ENCODE measurements at places on chromosomes 5 and 9.

- no peak for DNase-seq
These were observed 78.3 kb upstream of the NIPAL4 start for GRCh38 chr5:157381746-157382145.

DNA sequence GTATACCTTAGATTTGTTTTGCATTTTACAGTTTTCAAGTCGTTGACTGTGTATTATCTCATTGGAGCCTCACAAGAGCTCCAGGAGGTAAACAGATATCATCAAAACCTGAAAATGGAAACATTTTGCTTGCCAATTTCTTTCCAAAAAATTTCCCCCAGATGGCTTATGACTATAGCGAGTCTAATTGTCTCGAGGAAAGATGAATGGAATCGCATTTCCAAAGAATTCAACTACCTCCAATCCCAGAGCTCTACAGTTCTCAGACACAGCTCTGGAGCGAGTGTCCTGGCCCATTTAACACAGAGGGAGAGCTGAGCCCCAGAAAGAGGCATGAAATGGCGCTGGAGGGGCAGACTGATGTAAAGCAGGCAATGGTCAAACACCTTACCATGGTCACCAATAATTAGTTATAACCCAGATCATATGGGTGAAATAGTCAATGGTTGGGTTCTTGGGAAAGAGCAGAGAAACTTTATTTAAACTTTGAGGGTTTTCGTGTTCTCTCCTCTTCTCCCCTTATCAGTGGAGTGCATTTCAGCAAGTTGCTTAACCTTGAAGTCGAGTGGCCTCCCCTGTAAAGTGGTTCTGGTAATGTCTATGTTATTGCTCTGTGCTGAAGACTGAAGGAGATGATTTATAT lies 168.2 kb downstream of the ZDHHC21 start:
- DNase-seq = no peak

- DNase-seq = peak; percentile 82
These were observed 307.7 kb upstream of the TLE4 start for GRCh38 chr9:79264041-79264440.

DNA sequence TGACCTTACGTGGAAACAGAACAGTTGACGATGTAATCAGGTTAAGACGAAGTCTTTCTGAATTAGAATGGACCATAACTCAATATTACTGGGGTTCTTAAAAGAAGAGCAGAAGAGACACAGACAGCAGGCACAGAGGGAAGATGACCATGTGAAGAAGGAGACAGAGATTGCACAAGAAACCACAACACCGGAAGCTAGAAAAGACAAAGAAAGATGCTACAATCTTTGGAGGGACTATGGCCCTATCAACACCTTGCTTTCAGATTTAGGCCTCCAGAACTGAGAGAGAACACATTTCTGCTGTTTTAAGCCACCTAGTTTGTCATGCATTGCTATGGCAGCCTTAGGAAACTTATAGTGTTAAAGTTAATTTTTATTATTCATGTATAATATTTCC lies 27.1 kb downstream of the CDH9 start:
- DNase-seq = no peak

DNA sequence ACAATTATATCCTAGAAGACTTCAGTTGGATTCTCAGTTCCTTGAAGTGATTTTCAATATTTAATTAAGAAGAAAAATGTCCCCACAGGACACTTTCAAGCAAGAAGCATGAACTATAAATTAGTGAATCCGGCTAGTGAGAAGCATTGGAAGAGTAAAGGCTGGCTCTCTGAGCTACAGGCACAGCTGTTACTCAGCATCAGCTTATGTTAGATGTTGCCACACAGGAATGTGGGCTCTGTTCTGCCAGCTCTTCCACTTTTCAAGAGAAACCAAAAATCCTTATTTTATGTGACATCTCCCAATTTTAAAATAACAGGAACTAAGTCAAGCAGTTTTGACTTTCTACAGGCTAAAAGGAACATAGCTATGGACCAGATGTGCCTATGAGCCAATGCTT lies 14.9 kb downstream of the ZNF474 start:
- no peak for DNase-seq

DNA sequence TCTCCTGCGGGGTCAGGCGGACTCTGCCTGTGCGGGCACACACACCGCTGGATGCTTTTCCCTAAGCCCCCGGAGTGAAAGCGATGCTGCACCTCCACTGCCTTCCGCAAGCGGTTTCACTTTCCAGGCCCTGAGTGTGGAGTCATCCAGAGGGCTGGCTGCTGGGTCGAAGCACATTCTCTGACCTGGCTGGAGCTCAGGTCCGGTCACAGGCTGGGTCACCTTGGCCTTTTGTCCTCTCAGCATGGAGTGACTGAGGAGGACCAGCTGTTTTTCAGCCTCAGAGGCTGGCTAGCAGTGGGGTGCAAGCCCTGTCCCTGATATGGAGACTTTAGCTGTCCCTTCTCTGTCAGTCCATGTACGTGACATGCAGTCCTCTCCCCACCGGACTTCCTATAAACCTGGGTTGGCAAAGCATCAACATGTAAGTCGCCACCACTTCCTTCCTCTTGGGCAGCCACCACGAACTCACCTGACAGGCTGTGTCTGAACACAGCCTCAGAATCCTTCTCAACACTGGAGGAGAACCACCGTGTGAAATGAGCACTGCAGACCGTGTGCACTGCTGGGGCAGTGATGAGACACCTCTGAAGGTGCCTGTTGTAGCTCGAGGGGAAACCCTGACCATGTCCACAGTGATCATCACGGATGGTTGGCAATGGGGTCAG lies 51.3 kb downstream of the GADD45G start:
- no peak for DNase-seq

- DNase-seq = no peak
These were observed 16.8 kb upstream of the NSD1 start for GRCh38 chr5:177116631-177117373.

DNA sequence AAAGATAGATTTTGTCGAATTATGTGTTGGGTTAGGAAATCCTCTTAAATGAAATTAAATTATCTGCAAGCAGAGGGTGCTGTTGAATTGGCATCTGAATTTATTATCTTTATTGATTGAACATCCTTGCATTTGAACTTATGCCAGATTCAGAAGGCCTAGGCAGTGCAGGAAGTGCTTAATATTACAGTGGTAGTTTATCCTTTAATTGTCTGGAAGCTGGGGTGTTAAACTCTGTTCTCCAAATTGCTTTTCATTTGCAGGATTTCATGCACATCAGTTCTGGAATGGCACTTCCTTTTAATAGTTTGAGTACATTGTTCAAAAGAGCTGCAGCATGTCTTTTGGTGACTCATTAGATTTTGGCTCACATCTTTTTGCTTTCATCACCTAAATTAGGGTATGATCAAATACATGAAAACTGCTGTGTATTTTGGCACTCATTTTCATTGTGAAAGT lies 186.3 kb downstream of the KDM4C start:
- DNase-seq = no peak

DNA sequence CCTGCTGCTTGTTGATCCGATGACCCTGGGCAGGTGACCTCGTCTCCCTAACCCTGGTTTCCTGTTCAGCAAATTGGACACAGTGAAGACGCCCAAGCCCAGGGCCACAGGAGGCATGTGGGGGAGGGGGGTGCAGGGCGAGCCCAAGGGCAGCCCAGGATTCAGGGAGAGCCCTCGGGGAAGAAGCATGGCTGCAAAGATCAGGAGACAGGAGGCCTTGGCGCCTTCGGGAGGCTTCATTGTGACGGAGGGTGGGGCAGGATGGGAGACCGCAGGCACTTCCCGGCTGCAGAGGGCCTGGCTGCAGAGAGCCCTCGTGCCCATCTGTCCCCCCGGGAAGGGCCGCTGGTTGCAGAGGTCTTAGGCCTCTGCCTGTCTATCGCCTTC lies 6.2 kb downstream of the ASS1 start:
- DNase-seq = no peak

DNA sequence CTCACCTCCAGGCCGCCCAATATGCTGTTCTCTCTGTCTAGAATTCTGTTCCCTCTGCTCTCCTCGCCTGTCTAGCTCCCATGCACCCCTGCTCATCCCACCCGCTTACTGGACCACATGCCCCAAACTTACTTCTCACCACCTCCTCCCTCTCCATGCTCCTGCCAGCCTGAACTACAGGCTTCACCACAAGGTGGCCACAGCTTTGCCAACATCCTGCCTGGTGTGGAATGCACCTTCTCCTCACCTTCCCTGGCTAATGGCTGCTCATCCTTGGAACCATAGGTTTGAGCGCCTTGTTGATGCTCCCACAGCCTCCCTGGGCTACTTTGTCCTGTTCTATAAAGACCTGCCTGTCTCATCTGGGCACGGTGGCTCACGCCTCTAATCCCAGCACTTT lies 9.6 kb downstream of the LAMC3 start:
- DNase-seq = no peak

- no peak for DNase-seq
These were observed 2.6 kb upstream of the MSX2 start for GRCh38 chr5:174721530-174722432.

DNA sequence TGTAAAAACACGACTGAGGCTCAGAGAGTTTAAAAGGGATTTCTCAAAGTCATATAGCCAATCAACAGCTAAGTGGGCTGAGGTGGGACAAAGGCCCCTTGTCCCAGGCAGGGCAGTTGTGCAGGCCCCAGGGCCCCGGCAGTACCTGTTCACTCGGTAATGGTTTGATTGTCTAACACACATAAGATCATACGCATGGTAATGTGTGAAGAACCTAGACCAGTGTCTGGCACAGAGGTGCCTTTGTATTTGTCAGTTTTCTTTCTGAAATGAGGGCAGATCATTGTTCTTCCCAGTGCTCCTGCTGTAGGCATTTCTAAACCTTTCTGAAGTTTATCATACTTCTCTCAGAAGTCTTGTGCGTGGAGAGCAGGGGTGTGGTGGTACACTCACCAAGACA lies 66.8 kb downstream of the IPPK start:
- no peak for DNase-seq

DNA sequence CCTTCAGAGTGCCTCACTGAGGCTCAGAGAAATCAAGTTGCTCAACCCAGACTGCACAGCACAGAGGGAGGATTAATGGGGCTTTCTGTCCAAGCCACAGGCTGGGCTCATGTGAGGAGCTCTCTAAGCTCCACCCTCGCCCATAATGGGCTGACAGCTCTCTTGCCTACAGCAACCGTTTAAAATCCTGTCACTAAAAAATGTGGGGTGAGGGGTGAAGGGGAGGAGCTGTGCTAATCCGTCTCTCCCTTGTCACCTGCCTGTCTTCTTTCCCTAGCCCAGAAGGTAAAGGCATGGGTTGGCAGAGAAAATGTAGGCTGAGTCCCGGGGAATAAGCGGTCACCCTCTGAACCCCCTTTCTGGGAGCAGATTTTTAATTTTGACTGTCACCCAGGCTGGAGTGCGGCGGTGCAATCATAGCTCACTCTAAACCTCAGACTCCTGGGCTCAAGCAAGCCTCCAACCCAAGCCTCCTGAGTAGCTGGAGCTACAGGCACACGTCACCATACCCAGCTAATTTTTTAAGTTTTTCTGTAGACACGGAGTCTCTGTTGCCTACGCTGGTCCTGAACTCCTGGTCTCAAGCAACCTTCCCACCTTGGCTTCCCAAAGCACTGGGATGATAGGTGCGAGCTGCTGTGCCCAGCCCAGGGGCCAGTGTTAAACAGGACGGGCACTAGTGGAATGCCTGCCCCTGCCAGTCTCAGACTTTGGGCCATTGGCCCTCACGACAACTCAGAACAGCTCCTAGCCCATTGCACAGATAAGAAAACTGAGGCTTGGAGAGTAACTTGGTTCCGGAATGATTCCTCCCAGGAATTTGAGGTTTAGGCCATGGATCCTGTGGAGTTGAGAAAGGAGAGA lies 89.5 kb downstream of the LMX1B start:
- no peak for DNase-seq

DNA sequence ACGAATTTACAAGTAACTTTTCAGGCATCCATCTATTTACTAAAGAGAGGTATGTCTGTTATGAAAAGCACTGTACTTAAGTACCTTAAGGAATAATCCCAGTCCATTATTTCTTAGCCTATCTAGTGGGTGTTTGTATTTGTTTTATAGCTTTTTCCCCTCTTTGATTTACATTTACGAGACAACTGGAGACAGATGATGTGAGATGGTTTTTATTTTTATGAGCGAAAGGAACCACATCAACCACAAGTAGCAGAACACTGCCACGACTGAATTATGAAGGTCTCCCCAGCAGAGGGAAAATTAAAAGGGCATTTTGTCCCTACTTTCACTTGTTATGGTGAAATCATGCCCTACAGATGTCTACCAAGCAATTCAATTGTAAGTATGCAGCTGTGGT lies 357.8 kb downstream of the NFIB start:
- no peak for DNase-seq

- DNase-seq = no peak
These were observed 113.2 kb downstream of the DTWD2 start for GRCh38 chr5:118875131-118875530.

DNA sequence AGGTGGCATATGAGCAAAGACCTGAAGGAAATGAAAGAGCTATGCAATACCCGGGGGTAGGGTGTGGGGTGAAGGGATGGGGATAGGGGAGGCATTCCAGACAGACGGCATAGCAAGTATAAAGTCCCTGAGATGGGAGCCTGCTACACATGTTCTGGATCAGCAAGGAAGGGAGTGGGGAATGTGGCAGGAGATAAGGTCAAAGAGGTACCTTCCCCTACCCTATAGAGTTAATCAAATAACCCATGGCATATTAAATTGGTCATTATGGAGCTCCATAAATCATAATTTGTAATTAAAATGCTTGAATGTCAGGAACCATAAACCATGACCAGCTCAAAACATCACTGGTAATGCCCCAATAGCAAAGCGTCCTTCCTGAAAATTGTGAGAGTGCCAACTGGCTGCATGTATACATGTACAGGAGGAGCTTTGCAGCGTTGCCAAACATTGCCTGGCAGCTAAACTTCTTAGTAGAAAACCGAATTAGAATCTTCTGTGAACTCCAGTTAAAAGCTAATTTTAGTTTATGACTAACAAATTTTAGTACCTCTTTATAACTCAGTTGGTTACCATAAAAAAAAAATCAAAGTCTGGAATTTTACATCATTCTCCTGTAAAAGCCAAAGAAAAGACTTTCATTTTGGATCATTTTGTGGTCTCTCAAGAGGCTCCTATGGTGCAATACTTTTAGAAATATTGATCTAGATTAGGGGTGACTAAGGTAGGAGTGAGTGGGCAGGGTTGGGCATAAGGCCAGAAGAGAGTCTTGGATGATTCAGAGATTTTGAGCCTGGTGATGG lies 4.7 kb downstream of the DNAI1 start:
- DNase-seq = no peak

DNA sequence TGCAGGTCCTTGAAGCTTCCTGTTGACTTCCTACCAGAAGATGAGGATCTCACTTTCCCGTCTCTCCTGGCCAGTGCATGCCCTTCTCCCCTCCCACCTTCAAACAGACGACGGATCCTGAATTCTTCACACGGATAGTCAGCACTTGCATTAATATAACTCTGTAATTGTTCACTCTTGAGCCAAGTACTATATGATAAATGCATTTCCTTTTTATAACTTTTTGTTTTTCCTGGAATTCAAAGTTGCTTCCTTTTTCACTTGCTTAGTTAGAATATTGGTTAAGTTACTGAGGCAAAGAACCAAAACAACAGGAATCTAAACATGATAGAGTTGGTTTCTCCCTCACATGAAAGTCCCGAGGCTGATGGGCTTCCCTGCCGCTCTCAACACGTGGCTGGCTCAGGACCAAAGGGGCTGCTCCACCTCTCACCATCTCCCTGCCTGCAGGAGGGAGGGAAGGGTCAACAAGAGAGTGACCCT lies 20.2 kb upstream of the EGFL7 start:
- DNase-seq = no peak
